ENCODE measurements at places on chromosomes 5 and 9. TPM values are rescaled to one million over a fixed set of nuclear protein-coding genes. Genes with fewer than 3 reads are reported as not detected.

- DNase-seq: no peak
Observed at GRCh38 chr5:173191561-173191960, 43.4 kb downstream of the NKX2-5 start.

- DNase-seq: no peak
Observed at GRCh38 chr5:56800186-56800585, 15.2 kb upstream of the MAP3K1 start.

DNA sequence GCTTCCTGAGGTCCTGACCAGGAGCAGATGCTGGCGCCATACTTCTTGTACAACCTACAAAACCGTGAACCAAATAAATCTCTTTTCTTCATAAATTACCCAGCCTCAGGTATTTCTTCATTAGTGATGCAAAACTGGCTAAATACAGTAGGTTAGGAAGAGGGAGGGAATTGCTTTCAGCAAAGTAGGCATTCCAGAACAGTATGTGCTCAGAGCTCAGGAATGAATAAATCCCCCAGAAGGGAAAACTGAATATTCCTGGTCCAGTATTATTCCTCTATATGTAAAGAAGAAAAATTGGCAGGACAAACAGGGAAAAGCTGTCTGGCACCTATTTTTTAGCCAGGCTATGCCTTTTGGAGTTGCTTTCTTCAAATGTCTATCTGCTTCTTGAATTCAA lies 577.1 kb downstream of the PSAT1 start:
- no peak for DNase-seq

The HMGXB3 gene
- total RNA-seq: 17.6 TPM

GRCh38 chr5:177462021-177462670 lies 11.3 kb downstream of the DBN1 start:
- no peak for DNase-seq

The CORO2A gene
- total RNA-seq: 0.19 TPM

DNA sequence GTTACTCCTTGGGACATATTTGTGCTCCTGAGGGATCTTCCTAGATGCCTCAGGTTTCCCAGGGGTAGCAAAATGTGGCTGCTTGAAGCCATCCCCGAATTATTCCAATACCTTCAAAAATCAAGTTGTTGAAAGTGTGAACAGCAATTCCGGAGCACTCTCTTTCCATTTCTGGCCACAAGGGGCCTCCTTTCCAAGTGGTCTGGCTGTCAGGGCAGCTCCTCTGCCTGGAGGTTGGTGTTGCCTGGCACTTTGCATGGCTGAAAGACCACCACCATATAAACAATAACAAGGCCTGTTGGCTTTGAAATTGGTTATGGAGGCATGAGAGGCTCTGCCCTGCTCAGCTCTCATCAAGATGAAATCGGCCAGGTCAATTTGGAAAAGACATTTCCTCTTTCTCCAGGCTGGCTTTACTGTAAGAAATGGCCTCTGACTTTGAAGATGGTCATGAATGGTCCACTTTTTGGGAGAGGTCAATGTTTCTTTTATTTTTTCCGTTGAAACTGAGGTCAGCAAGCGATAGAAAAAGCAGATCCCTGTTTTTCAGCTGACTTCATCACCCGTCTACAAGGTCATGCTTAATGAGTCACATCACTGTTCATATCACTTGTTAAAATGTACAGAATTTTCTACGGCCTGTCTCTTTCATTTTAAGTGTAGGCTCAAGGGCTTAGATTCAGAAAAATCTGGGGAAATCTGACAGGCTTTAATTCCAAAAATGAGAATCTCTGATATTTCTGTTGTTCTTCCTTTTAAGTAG lies 481.1 kb upstream of the ZNF608 start:
- DNase-seq: no peak

DNA sequence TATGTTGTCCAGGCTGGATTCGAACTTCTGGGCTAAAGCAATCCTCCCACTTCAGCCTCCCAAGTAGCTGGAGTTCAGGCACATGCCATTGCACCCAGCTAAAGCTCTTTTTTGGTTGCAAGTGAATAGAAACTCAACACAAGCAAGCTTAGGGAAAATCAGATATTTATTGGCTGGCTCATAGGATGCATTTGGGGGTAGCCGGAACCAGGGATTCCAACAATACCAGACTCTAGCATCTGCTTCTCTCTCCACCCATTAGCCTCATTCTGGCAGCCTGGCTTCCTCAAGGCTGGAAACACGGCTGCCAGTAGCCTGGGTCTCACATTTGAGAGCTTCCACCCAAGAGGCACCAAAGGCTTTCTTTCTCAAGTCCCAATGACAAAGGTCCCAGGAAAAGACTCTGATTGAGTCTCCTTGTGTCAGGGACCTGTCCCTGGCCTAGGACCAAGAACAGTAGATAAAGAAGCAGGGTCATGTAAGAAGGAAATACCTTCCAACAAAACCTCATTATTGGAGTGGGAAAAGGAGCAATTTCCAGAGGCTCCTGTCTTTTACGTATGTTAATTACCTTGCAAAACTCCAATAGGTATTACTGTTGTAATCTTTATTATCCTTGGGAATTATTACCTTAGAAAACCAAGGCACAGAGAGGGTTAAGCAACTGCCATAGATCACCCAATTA lies 23.0 kb upstream of the B4GALT1 start:
- no peak for DNase-seq

The PCDHB10 gene
- total RNA-seq: 0.94 TPM

- no peak for DNase-seq
Observed at GRCh38 chr5:126514131-126514557, 80.9 kb downstream of the ALDH7A1 start.

GRCh38 chr5:62308439-62308838 lies 2.4 kb downstream of the KIF2A start:
- DNase-seq: no peak

The MRPS2 gene
- total RNA-seq: 37.2 TPM

The HARS1 gene
- total RNA-seq: 37.8 TPM

GRCh38 chr5:134555890-134556311 lies 30.4 kb downstream of the JADE2 start:
- no peak for DNase-seq

GRCh38 chr5:87109746-87110145 lies 157.9 kb upstream of the RASA1 start:
- DNase-seq: no peak

GRCh38 chr5:135690466-135690865 lies 111.7 kb upstream of the CXCL14 start:
- DNase-seq: no peak

- DNase-seq: no peak
Observed at GRCh38 chr5:55187370-55187769, 14.4 kb upstream of the CDC20B start.

GRCh38 chr5:72441862-72442540 lies 65.2 kb downstream of the ZNF366 start:
- DNase-seq: no peak

The TAS2R1 gene
- total RNA-seq: not detected

DNA sequence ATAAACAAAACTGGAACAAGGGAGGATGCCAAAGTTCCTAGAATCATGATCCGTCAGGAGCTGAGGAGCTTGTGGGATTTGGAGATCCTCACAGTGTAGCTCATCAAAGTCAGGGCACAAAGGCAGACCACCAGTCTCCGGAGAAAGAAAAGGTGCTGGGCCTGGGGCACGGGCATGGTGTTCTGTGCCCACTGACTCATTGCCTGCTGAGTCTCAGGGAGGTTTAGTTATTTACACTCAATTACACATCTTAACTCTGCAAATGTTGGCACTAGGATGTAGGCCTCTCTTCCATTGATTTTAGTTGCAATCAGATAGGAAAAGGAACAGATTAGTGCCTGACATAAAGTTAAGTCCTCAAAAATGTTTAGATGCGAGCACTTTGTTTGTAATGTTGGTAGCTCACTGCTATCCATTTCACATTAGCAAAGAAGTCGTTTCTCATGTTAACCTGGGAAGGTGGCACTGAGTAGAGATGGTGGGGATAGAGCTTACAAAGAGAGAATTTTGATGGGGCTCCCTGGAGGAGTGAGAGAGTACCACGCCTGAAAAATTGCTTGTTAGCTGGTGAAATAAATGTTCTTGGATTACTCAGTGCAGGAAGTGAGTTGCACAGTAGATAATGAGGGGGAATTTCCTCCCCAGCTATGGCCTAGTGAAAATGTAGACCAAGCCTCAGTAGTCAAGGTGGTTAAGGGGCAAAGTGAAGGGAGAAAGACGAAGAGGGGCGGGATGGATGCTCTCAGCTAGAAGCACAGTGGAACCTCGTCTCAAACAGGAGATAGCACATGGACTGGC lies 109.5 kb upstream of the CD180 start:
- DNase-seq: no peak

The EIF4E1B gene
- not detected for total RNA-seq

- DNase-seq: no peak
Observed at GRCh38 chr5:52796031-52796430, 8.3 kb downstream of the ITGA1 start.

DNA sequence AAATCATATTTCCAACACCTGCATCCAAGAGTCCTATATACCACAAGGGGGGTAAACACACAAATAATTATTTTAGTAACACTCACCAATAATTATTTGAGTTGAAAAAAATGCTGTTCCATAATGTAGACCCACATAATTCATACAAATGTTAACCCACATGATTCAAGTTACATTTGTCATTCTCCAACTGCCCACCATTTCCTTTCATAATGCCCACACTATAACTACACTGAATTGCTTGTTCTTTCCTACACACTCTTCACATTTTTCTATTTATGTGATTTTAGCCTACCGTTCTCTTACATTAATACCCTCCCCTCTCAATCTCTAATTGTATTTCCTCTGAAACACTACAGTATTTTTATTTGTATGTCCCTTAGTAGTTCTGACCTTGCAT lies 35.9 kb upstream of the HK3 start:
- DNase-seq: no peak

The DNAH5 gene
- 0.35 TPM for total RNA-seq

DNA sequence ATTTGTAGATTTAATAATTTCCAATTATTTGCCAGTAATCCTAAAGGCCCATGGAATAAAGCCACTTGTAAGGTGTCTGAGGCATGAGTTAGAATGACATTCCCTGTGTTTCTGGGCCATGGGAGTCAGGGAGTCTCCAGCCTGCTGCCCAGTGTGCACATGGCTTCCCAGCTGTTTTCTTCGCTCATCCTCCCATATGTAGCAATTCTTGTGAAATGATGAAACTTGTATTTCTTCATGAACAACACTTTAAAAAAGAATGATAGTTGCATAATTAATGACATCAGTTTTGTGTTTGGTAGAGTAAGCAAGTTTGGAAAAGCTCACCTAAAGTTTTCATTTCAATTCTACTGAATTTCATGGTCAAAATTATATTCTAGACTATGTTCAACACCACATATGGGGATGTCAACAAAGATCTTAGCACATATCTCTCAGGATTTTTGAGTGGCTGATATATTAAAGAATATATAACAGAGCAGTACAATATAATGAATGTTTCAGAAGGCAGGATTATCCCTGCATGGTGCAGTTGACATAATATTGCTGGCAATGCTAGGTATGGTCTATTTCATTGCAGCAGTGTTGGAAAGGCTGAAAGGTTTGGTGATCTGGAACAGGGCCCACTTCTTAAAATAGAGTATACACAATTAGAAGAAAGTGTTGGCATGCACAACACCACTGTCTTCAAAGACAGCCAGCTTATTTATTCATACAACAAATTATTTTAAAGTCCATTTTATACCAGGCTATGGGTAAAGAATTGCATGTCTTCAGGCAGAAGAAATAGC lies 44.7 kb downstream of the GRIN3A start:
- no peak for DNase-seq

DNA sequence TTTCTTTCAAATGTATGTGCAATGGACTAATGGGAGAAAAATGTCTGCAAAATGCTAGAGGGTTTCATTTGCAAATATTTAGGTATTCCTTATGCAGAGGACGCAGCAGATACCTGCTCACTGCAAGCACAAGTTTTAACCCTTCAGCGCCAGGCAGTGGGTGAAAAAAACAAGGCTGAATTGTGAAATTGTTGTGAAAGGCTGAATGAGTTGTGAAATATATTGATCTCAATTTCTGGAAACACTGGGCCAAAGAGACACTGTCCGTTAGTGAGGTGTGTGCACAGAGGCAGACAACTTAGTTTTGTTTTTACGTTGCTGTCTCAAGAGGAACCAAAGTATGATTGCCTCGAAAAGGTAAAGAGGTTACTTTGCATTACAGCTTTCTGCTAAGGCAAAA lies 18.8 kb downstream of the FUBP3 start:
- no peak for DNase-seq

GRCh38 chr5:119340597-119341218 lies 15.1 kb upstream of the TNFAIP8 start:
- no peak for DNase-seq

- peak; percentile 67 for DNase-seq
Observed at GRCh38 chr9:127161081-127161624, 38.7 kb upstream of the ANGPTL2 start.

DNA sequence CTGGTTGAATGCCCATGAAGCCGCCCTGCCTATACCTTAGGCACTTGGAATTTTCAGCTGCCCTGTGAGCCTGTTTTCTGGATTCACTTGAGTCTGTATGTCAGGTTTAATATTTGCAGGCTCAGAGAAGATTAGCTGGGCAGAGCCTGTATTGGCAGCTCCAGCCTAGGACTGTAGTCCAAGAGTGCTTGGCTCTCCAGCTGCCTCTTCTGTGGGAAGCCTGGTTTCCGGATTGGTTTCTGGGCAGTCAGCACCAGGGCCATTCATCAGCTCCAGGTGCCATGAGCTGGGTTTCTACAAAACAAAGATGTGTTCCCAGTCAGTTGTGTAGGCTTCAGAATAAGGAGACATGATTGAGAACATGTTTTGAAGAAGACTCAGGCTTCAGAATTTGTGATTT lies 90.1 kb downstream of the ARHGAP26 start:
- no peak for DNase-seq

GRCh38 chr5:108637134-108637533 lies 110.6 kb upstream of the FER start:
- no peak for DNase-seq

DNA sequence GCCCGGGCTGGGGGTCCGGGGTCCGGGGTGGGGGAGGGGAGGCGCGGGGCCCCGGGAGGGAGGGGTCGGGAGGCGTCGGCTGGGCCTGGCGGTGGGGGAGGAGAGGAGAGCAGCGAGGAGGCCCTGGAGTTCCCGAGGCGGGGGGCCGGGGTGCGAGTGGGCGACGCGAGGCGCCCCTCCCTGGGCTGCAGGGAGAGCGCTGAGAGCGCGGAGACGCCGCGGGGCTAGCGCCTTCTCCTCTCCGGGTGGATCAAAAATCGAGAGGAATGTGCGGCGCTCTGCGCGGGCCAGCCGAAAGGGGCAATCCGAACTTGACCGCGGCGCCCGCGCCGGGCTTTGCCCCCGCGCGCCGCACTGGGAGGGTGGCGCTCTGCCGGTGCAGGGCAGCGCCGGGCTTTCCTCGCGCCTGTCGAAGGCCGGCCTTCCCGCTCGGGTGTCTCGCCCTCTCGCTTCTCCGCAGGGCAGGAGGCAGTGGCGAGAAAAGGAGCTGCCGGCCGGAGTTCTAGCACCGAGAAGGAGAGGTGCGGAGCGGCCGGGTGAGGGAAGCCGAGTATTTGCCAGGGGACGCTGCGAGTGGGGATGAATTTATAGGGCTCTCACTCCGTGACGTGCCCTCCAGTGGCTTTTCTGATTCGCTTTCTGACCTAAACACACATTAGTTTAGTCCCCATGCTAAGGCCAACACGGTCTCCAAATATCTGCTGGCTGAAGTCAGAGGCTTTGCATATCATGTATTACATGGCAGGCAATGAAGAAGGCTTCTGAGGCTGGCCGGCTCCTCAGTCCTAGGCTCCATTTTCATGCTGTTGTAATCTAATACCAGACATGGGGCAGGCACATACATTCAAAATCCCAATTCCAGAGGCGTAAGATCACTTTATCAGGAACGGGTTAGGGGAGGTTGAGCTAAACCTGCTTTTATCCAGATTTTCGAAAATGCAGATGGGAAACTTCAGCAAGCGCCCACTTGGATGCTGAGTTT lies 503 bp upstream of the GDNF start:
- no peak for DNase-seq

- DNase-seq: no peak
Observed at GRCh38 chr9:107944387-107944786, 454.8 kb upstream of the KLF4 start.

The DNAI1 gene
- total RNA-seq: 0.30 TPM

All from cardiac septum (tissue), 1 donor.